ENCODE measurements at places on chromosomes 4 and X. TPM values are rescaled to one million over a fixed set of nuclear protein-coding genes. Genes with fewer than 3 reads are reported as not detected.

DNA sequence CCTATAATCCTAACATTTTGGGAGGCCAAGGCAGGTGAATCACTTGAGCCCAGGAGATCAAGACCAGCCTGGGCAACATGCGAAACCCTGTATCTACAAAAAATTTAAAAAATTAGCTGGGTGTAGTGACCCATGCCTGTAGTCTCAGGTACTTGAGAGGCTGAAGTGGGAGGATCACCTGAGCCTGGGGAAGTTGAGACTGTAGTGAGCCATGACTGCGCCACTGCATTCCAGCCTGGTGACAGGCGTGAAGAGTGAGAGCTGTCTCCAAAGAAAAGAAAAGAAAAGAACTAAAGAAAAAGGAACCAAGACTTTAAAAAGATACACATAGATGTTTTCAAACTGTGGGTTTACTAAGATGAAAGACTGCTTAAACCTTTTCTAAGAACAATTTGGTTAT is 129.0 kb downstream of the SPCS3 start:
- no peak for ATAC-seq

GRCh38 chr4:109041463-109042360 is 260.7 kb downstream of the COL25A1 start:
- ATAC-seq: no peak

RTL5 gene
- 12.1 TPM for total RNA-seq

STAP1 gene
- 0.37 TPM for total RNA-seq
